Ascending aorta (tissue), 2 donors: ENCODE measurements at places on chromosomes 7 and 10.

DNA sequence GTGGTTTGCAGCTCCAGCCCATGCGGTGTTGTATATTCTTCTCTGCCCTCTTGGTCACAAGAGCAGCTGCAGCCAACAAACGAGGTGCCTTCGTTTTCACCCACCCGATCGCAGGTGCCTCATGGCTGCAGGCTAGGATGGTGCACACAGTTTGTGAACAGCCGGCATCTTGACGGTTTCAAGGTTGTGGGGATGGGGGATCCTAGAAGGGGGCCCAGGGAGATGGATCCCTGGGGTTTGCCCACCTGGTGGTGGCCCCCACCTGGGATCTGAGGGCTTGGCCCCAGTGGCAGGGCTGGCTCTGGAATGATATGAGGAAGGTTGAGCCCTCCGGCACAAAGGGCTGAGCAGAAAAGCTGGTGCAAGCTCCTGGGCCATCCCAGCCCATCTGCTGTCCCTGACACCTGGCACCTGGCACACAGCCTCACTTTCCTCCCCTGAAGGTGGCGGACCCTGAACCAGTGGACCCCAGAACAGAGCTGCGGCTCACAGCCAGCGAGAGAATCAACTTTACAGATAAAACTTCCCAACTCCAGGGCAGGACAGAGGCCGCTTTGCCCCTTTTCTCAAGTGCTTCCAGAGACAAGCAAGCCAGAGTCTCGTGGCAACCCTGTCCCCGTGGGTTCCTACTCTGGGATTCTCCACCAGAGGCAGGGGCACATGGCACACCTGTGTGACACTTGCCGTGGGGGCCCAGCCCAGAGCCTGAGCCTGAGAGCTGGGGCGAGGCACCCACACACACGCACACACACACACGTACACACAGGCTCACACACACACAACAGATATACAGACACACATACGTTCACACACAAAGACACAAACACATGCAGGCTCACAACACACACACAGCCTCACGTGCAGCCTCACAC is 177.3 kb upstream of the PPP2R2D start:
- DNase-seq: peak; percentile 39

- DNase-seq: peak; percentile 70
These were observed 3.6 kb upstream of the ARID5B start for GRCh38 chr10:61897671-61898434.

DNA sequence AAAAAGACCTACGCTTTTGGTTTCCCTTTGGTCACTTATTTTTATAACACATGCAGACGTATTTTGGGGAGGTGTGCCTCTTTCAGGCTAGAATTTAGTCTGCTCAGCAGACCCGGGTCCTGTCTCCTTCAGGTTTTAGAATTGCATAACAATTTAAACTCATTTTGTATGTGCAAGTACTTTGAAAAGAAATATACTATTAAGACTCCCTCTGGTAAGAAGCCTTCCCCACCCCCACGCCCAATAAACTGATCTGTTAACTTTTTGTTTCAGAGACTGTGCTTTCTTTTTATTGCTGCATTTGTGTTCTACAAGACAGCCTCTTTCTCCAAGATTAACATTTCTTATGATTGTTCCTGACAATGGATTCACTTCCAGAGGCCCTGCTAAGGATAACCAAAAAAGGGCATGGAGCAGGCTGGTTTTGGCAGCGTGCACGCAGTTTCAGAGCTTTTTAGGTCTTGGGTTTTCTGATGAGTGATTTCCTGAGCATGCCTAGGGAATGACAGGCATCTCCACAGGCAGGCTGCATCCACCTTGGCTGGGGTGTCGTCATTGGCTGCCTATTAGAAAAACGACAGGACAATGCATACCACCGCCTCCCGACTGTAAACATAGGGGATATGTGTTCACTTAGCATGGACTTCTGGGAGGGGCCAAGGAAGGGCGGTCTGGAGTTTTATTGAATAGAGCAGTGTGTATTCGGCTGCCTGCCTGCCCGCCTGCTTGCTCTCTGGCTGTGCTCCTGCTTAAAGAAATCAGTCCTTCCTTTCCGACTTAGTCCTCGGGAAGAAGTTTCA is at the start of gene CALD1:
Gene CALD1, plus strand, starts transcription at position 694 of the 800 bp plus-strand sequence. CDS start 88,100 bp downstream, outside the sequence.
- peak; percentile 74 for DNase-seq

DNA sequence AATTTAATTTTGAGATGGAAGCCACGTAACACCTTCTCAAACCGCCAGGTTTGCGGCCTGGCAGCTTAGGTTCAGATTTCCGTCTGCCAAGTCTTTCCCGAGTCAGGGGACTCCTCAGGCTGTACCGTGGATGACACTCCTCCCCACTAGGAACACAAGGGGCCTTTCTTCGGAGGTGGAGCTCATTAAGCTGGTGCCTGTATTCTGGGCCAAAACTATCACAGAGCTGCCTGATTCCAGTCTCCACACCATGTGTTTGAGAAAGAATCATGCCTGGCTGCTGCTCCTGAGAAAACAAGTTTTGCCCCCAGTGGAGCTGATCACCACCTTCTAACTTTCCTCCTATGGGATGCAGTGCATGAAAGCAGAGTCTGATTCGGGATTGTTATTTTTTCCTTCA is 44.8 kb downstream of the TMEM209 start:
- peak; percentile 37 for DNase-seq

DNA sequence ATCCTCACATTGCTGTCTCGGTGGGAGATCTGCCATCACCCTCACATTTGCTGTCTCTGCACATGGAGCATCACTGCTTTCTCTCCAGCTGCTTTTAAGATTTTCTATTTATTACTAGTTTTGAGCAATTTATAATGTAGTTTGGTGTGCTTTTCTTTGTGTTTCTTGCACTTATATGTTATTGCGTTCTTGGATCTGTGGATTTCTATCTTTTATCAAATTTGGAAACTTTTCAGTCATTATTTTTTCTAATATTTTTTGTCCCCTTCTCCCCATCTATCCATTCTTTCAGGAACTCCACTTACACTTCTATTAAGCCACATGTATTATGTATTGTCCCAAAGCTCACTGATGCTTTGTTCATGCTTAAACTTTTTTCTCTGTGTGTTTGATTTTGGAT is 108.9 kb downstream of the FOXL3 start:
- no peak for DNase-seq
